ENCODE measurements at places on chromosomes 3 and 15.

DNA sequence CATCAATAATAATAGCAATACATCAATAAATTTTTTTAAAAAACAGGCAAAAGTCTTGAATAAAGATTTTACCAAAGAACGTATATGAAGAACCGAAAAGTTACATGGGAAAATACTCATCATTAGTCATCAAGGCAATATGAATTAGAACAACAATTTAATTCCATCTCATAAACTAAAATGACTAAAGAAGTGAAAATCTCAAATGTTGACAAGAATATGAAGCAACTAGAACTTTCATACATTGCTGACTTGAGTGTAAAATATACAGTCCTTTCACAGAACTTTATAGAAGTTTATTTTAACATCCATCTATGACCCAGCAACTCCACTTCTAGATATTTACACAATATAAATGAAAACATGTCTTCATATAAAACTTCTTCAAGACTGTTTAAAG is 35.3 kb upstream of the ABHD10 start:
- DNase-seq: no peak

DNA sequence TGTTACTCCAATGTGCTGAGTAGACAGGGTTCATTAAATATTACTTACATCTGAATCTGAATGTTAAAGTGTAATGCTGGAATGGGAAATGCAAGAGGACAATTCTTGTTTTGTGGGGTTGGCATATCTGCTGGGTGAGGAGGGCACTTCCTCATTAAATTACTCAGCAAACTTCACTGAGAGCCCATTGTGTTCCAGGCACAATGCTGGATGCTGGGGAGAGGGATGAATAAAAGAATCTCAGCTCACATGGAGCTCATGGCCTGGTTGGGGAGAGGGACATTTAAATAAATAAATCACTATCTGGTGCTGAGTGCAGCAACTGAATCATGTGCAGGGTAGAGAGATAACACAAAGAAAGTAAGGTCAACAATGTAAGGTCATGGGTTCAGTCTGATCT is 199.2 kb upstream of the CFAP20DC start:
- no peak for DNase-seq

DNA sequence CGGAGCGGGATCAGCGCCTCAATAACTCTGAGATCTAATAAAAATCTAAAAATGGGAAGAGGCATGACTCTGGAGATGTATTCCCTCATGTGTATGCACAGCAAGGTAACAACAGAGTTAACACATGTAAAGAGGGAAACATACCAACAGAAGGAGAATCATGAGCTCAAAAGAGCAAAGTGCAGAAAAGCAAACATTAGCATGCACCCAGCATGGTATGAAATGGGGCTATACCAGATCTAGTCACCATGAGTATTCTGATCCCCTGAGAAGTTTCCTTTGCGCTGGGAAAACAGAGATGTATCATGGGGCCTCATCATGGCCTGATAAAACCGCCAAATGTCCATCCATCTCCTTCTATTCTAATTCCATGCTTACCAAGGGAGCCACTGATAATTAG is 129.1 kb downstream of the GLDN start:
- no peak for DNase-seq

- no peak for DNase-seq
Observed at GRCh38 chr3:116863270-116863770, 153.7 kb downstream of the TUSC7 start.

DNA sequence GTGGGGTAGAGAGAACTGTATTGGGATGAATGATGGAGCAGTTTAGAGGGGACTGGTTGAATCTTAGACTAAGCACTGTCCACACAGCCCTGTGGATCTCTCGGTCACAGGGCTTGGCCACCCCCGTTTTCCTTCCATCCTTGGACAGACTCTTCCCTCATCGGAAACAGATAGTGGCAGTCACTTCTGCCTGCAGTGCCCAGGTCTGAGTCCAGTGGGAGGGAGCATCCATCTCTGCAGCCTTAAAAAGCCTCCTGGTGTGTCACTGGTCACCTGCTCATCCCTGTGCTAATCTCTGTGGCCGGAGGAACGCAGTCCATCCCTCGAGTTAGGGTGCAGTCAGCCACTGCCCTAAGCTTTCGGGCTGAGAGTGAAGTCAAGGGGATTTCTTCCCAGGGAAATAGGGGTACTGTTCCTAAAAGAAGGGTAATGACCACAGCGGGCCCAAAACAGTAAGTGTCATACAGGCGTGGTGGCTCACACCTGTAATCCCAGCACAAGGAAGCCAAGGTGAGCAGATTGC is 32.0 kb downstream of the PLA2G4D start:
- no peak for DNase-seq

- DNase-seq: no peak
Observed at GRCh38 chr3:11465744-11466616, 177.7 kb downstream of the VGLL4 start.

DNA sequence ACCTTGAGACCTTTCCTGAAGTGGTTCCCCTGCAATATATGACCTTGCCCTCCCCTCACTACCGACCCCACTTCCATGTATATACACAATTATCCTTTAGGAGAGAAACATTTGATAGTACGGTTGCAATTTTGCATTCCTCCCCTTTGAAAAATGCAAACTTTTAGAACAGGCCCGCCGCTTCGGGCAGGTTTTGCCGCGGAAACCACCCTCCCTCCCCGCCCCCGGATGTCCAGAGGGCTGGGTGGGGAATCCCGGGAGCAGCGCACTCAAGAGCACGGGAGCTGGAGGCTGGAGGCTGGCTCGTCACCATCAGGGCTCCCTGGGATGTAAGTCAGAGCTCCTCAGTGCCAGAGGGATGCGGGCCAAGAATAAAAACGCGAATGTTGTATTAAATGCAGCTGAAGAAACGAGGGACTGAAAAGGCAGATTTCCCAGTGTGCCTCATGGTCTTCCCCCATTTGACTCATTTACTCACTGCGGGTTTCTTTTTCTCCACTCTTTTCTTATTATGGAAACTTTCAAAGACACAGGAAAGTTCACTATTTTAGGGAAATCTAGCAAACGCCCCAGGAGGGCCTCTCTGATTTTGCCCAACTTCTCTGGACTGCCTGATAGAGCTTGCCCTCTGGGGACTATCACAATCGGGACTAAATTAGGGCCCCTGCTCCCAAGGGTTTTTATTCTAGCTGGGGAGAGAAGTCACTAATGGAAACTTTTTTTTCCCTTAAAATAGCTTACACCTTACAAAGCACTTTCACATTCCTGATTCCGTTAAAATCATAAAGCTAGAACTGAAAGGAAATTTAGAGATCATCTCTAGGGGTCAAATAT is 2.9 kb upstream of the USP3 start:
- peak; percentile 44 for DNase-seq

DNA sequence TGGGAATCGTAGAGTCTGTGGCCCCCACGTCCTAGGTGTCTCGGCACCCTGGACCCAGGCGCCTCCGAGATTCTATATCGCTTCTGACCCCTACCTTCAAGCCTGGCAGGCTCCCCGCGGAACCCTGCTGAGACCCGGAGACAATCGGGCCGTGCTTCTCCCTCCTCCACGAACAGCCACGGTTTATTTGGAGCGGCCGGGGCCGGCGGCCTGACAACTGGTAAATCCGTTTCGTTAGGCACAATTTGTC is 1.4 kb downstream of the GATA2 start:
- no peak for DNase-seq

GRCh38 chr3:189587664-189588040 is 43.5 kb upstream of the TP63 start:
- no peak for DNase-seq

GRCh38 chr15:39685999-39686613 is 96.5 kb downstream of the FSIP1 start:
- no peak for DNase-seq

DNA sequence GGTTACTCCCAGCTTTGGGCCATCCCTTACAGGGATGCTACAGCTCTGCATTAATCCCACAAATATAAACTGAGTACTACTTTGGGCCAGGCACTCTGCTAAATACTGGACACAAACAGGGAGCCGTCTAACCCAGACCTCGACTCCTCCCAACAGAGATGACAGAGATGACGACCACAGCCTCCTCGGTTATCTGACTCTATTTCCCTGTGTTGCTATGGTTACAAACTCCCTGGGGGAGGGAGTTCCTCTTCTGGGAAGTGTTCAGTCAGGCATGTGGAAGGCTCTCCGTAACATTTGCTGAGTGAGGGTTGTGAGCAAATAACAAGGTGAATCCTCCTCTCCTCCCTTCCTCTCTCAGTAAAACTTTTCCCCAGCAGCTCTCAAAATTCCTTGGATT is 6.7 kb upstream of the CMTM7 start:
- DNase-seq: no peak

DNA sequence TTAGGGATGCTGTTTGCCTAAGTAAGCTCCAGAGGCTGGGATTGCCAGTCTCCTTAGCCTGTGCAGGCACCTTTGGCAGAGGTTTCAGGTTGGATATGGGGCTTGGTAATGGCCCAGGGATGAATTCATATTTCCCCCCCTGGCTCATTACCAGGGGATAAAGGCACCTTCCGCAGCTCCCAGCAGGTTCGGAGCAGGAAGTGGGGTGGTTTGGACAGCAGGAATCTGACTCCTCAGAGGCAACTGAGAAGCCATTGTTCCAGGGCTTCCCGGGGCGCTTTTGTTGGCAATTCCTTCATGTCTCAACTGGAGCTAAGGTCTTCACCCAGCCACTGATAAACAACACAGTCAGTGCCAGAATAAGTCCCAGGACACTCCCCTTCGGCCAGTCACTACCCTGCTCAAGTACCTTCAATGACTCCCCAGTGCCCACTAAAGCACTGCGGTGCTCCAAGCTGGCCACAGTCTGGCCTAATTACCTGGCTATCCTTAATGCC is 85.3 kb upstream of the SLC6A6 start:
- no peak for DNase-seq

GRCh38 chr3:10437272-10437994 is 68.0 kb downstream of the ATP2B2 start:
- peak; percentile 44 for DNase-seq

DNA sequence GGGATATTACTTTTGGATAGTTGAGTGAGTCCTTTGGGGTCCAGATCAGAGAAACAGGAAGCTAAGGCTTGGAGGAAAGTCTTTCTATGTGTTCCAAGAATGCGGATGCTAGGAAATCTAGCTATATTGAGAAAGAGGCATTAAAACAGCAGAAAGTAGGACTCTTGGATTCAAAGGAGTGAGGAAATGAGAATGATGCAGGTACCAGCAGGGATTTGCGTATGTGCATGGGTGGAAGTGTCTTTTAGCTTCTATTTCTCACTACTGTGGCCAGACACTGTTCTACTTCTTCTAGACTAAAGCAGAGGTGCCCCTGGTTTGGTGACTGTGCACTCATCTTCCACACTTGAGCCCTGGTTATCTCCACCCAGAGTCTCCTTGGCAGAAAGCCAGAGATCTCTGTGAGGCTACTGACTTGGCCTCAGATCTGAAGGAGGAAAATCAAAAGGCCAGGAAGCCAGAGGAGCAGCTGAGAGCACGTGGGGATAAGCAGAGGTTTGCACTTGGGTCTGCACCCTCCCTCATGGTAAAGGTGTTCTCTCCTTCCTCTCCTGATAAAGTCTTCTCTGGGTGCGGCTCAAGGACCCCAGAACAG is 44.3 kb downstream of the ATP2B2 start:
- no peak for DNase-seq
